ENCODE measurements at places on chromosomes 7 and 10.

DNA sequence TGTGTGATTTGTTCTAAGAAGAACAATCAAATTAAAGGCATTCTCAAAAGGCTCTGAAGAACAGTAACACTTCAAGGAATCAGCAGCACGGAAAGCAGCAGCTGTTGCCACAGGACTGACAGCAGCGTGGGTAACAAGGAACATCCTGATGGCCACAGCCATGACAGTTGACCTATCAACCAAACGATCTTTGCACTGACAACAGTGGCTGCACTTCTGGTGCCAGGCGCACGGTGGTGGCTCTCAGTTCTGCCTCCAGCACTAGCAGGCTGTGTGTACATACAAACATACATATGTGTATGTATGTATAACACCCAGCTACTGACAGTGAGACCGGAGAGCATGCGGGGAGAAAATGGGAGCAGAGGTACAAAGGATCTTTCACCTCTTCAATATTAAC, 114.1 kb downstream of the ZFAND4 start:
- no peak for DNase-seq

DNA sequence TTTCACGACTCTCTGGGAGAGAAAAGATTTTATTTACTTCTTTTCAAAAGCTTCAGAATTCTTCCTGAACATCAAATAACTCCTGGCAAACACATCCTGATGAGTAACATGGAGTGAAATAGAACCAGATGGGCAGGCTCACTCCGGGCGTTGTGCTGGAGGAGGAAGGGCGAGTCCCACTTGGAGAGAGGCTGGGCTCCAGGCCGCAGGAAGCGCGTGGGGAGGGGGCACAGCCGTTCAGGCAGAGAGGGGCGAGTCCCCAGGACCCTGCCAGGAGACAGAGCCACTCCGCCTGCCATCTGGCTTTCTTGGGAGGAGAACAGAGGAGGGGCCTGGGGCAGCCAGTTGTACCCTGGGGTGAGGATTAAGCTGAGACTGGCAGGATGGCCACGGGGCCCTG, 265.9 kb upstream of the ZMIZ1 start:
- DNase-seq = no peak

DNA sequence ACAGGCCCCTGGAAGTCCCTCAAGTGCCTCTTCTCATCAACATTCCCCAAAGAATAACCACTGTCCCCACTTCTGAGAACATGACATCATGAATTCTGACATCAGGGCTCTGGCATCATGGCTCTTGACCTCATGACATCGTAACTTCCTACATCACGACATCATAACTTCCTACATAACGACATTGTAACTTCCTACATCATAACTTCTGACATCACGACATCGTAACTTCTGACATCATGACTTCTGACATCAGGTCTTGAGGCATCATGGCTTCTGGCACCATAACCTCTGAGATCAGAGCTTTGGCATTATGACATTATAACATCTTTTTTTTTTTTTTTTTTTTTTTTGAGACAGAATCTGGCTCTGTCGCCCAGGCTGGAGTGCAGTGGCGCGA, 66.7 kb upstream of the FAM20C start:
- DNase-seq = no peak

GRCh38 chr7:106071999-106072714, 40.0 kb downstream of the SYPL1 start:
- DNase-seq = no peak

DNA sequence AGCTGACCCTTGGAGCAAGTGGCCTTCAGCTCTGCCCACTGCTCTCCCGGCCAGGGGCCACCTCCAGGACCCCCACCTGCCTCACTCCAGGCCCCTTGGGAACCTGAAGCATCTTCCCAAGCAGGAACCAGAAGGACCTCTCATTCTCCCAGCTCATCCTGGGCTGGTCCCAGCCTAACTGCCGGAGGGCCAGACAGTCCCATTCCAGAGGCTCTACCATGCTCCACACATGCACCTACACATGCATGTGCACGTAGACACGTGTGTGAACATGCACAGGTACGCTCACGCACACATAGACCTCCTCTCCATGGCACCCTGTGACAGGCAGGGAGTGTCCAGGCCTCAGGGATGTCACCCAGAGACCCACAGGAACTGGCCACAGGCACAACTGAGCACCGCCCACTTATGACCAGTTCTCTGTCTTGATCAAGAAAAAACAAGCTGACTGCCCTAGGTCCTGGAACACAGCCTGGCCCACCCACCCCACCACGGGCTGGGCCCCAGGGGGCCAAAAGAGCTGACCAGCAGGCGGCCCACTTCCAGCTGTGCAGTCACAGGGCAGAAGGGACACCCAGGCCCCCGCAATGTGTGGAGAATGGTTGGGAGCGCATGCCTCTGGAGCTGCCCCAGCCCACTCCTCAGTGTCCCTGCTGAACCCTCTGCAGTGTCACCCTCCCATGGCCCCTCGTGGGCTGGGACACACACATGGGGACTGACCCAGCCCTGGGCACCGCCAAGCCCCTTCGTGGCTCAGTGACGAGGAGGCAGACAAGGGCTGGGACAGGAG, 43.4 kb downstream of the CAMK2B start:
- no peak for DNase-seq

- DNase-seq = no peak
Observed at GRCh38 chr10:29512425-29512974, 122.3 kb downstream of the SVIL start.

DNA sequence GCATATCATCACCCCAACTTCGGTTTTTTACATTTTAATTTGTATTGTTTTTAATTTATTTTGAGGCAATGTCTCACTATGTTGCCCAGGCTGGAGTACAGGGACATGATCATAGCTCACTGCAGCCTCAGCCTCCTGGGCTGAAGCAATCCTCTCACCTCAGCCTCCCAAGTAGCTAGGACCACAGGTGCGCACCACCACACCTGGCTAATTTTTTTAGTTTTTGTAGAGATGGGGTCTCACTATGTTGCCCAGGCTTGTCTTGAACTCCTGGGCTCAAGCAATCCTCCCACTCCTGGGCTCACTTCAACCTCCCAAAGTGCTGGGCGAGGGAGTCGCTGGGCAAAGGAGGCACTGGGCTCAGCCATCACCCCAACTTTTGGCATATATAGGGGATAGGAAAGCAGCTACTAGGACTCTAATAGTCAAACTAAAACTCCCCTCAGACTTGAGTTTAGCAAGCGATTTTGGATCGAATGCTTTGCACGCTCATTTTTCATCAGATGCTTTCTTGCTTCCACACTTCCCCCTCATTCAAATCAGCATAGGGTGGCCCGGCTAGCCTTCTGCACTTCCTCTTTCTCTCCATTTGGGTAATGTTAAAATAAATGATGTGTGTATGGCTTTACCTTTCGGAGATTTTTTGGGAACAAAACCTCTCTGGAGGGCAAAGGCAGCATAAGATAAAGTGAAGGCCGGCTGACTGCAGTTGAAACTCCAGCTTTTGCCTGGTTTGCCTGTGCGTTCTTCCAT, 20.8 kb upstream of the NMT2 start:
- DNase-seq = no peak

GRCh38 chr7:73395538-73396503, 37.8 kb upstream of the FZD9 start:
- no peak for DNase-seq

DNA sequence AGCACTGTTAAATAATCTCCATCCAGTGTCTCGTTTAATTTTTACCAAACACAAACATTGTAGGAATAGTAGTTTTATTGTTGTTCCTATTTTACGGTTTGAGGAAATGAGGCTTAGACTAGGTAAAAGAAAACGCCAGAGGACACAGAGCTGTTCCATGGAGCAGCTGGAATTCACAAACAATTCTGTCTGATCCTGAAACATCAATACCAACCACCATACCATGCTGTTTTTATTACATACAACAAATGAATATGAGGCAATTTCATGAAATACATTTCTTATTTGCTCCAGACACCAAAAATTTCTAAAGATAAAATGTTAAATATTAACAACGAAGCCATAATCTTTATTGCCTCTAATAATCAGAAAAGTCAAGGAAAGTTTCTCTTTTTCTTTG, 9.4 kb downstream of the MALRD1 start:
- DNase-seq = no peak

DNA sequence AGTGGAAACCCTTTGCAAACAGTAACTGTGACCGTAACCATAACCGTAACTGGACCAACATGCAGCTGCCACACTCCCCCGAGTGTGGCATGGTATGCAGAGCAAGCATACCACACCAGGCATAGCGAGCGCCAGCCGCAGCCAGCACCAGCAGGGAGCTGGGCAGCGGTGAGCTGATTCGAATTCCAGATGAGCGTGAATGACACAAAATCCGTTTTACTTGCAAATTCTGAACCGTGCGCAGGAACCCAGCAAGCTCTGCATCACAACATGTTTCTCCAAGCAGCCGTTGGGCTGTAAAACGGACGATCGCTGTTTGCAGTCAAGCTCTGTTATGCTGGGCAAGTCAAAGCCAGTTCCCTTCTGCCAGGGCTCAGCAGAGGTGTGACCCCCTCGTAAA, 111.1 kb downstream of the OAT start:
- no peak for DNase-seq

DNA sequence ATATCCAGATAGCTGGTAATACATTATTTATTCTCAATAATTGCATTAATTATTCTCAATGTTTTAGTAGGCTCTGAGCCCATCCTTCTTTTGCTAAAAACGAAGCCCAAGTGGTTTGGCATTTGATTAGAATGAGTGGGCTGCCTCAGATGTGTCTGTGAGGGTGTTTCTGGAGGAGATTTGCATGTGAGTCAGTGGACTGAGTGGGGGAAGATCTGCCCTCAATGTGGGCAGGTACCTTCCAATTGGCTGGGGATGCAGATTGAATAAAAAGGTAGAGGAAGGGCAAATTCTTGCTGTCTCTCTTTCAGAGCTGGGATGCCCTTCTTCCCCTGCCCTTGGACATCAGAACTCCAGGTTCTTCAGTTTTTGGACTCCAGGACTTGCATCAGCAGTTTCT, 290.6 kb upstream of the SMIM30 start:
- DNase-seq = no peak

GRCh38 chr10:78892338-78893176, 176.2 kb upstream of the ZMIZ1 start:
- DNase-seq = no peak

GRCh38 chr10:105540381-105540780, 899.3 kb downstream of the SORCS3 start:
- DNase-seq = no peak

- DNase-seq = no peak
Observed at GRCh38 chr7:29569648-29570047, 6.0 kb downstream of the PRR15 start.

- no peak for DNase-seq
Observed at GRCh38 chr7:56048245-56048644, 3.0 kb downstream of the PSPH start.

GRCh38 chr7:141128931-141129330, 55.1 kb downstream of the TMEM178B start:
- DNase-seq = no peak

GRCh38 chr7:148336411-148336810, 254.2 kb upstream of the C7orf33 start:
- DNase-seq = no peak

DNA sequence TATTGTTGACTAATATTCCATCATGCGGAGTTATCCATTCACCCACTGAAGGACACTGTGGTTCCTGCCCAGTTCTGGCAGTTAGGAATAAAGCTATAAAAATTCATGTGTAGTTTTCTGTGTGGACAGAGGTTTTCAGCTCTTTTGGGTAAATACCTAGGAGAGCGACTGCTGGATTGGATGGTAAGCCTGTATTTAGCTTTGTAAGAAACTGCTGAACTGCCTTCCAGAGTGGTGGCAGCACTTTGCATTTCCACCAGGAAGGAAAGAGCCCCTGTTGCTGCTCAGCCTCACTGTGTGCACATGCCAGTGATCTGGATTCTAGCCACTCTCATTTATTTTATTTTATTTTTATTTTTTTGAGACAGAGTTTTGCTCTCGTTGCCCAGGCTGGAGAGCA, 14.2 kb downstream of the ZNF775 start:
- DNase-seq = no peak

GRCh38 chr10:77907900-77908717, 18.4 kb downstream of the DLG5 start:
- DNase-seq = no peak

GRCh38 chr10:28806951-28807759, 129.8 kb downstream of the BAMBI start:
- no peak for DNase-seq

- no peak for DNase-seq
Observed at GRCh38 chr10:47369251-47369894, 14.7 kb downstream of the ZNF488 start.

DNA sequence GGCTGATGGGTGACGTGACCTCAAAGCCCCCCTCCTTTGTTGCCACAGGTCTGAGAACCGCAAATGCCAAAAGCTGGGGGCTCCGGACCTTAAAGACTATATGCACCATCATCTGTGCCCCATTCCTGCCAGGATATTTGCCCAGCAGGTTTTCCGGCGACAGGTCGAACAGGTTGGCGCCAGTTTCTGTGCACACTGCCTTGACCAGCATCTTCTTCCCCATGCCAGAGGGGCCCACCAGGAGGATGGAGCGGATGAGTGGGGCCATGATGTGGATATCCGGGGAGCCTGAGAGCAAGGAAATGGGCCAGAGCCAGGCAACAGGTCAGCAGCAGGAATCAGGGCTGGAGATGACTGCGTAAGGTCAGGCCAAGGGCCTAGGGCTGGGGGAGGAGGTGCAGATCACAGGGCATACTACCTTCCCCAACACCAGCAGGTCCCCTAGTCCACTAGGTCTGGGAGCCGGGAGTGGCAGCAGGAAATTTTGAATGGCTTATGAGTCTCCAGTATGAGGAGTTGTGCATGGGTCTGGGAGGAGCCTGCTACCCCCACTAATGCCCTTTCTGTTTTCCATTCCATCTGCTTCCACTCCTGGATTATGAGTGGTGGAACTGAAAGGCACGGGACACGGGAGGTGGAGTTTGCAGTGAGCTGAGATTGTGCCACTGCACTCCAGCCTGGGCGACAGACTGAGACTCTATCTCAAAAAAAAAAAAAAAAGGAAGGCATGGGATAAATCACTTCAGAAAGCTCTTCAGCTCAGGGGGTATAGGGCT, 6.3 kb upstream of the ASB10 start:
- no peak for DNase-seq

- DNase-seq = no peak
Observed at GRCh38 chr10:90614631-90615030, 243.2 kb downstream of the HTR7 start.

DNA sequence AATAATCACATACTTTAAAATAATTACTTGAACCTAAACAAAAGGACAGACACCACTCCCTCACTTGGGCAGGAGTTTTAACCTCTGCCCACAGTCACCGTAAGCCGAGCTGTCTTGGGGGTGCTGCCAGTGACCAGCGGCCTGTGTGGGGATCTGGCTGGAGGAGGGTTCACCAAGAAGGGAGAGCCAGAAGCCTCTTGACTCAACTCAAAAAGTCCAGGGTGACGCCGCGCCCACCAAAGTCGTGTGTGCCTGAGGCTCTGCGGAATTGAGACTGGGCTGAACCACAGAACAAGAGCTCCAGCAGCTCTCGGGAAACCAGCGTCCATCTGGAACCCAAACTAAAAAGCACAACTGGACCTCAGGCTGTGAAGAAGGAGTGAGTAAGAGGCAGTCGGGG, 35.8 kb downstream of the ZFAND2A start:
- DNase-seq = no peak
